ENCODE measurements at places on chromosomes 7 and 10.

DNA sequence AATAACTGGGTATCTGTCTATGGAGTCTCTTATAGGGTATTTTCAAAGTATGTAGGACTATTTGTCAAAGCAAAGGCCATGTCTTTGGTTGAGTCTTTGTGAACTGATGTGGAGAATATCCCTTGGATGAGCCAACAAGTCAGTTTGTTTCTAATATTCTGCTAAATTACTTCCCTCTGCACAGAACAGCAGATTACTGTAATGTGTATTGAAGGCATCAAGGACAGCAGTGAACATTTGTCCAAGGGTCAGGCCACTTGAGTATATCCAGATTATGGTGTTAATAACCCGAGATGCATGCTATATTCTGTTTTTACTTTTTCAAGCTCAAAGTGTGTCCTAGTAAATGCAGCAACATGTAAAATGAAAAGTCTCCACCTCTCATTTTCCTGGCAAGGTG is 144.2 kb upstream of the GLI3 start:
- DNase-seq, result no peak

DNA sequence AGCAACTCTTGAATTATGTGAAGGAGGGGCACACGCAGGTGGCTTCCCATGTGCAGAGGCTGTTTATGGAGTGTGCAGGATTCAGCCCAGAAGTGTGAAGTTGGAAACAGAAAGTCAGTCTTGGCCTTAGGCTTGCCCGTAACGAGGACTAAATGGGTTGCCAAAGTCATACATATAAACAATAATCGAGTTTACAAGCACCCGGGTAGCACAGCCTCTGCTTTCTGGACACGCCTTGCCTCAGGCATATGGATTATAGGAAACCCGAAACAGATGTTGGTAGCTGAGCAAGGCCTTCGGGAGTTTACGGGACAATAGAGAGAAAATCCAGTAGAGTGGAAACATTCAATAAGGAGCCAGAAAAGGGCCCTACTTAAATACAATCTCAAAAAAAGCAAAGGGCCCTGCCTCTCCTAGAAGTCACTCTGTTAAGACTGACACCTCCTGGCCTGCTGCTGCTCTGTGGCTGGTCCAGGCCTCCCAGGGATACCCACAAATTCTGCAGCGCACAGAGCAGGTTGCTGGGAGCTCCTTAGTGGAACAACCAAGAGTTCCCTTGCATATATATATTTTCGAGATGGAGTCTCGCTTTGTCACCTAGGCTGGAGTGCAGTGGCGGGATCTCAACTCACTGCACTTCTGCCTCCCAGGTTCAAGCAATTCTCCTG is 48.5 kb downstream of the SMKR1 start:
- no peak for DNase-seq

DNA sequence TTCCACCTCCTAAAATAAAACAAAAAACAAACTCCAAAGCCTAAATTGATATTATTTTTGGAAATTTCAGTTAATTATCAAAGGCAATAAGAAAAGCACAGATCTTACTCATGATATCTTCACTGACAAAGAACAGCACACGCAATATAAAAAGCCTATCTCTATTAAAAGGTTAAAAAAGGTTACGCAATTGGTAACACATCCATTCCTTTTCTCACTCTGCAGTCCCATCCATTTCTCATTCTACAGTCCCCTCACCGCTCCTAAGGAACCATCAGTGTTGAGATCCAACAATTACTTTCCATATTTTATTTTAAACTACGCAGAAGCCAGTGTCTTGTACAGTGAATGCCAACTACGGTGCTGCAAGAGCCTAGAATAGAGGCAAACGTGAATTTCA is 1.3 kb downstream of the SEC61G start:
- DNase-seq, result no peak

DNA sequence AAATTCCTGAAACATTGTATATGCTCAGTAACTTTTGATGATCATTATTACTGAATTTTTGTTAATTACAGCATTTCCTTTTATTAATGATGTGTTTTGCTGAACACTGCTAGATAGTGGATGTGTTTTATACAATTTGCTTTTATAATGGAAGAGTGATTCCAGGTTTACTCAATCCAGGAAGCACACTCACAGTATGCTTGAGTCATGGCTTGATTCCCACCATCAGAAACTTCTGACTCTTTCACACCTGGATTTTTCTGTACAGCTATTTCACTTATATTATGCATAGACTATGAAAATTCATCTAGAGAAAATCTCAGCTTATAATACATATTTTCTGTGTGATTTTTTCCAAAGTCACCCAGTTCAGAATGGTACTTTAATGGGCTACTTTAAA is 1040.9 kb downstream of the GRM8 start:
- no peak for DNase-seq

DNA sequence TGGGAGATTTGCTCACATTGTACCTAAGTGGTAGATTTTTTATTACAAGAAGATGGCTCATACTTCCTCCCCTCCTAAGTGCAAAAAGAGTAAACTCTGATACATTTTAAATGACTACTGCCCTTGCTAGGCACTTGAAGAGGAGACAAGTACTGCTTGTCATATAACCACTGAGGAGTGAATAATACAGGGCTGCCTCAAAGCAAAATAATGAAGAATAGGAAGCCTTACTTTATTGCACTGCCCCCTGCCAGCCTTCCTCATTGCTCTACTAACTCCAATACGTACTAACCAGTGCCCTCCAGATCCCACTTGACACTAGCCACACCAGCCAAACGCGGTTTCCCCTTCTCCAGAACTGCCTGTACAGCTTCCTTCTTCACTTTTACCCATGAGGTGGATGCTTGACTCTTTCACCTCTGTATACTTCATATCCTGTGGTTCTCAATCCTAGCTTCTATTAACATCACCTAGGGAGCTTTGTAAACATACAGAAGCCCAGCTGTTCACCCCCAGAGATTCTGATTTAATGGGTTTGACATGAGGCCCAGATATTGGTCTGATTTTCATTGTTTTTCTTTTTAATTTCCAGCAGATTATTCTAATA is 11.7 kb upstream of the MTERF1 start:
- no peak for DNase-seq

- DNase-seq, result peak; percentile 94
These were observed 26.9 kb upstream of the BPGM start for GRCh38 chr7:134619627-134620331.

Data from fibroblast of pulmonary artery (primary cell).